AG08395 (cell line): ENCODE measurements at places on chromosomes 2 and 18.

DNA sequence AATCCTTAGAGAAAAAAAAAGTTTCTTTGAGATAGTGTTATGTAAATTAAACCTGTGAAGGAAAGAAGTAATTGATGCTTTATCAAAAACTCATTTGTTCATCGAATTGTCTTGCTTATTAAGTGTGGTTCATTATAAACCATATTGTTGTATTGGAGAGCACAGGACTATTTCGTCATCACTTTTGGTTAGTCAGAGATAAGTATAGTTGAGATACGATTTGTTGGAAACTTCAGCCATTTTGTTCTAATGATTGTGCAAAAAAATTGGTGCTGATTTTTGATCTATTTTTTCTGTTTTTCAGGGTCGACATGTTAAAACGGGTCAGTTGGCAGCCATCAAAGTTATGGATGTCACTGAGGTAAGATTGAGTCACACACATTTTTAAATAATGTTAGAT is 92.9 kb downstream of the MAP4K4 start:
- DNase-seq, result no peak

DNA sequence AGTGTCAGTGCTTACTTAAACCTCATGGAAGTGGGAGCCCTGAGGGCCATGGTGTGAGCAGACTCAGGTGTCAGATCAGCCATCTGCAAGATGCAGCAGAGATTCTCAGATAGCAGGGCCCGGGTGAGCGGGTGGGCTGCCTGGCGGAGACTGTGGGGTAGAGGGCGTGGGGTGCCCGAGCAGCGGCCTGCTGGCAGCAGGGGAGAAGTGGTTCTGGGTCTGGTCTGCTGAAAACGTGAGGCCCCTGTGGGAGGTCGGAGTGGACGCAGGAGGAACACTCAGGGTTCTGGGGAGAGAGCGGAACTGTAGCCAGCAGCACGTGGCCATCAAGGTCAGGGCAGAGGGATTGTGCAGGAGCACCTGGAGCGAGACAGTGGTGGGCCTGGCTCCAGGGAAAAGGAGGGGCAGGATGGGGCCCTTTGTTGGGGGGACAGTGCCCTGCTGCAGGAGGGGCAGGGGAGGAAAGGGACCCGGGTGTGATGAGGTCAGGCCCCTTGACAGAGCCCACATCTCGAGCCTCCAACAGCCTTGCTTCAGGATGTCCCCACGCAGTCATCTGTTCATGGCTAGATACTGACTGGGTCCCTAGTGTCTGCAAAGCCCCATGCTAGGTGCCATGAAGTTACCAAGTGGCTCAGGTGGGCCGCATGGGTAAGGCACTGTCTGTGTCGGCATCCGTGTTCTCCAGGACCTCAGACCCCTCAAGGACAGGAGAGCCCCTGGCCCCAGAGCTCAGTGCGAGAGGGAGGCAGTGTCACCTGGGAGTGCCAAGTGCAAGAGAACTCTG is 2.7 kb upstream of the ESPNL start:
- DNase-seq, result no peak

DNA sequence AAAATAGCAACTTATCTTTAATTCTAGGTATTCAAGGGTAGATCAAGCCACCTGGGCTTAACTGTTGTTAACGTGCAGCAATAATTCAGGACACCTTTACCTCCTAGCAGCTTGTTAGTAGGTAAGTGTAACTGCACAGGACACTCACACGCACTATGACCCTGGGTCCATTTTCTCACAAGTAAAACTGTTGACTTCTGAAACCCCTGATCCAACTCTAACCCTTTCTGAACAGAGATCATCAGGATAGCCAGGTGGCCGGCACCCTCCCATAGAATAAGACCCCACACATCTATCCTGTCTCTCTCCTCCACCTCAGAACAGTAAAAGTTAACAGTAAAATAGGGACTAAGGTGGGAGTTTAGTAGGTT is 610 bp downstream of the SPC25 start:
- no peak for DNase-seq

- no peak for DNase-seq
These were observed 52.4 kb upstream of the EPHA4 start for GRCh38 chr2:221624475-221624874.

- no peak for DNase-seq
These were observed 86.0 kb downstream of the TTC32 start for GRCh38 chr2:19815746-19816145.

GRCh38 chr2:159266554-159266953 is 19.9 kb downstream of the WDSUB1 start:
- no peak for DNase-seq

DNA sequence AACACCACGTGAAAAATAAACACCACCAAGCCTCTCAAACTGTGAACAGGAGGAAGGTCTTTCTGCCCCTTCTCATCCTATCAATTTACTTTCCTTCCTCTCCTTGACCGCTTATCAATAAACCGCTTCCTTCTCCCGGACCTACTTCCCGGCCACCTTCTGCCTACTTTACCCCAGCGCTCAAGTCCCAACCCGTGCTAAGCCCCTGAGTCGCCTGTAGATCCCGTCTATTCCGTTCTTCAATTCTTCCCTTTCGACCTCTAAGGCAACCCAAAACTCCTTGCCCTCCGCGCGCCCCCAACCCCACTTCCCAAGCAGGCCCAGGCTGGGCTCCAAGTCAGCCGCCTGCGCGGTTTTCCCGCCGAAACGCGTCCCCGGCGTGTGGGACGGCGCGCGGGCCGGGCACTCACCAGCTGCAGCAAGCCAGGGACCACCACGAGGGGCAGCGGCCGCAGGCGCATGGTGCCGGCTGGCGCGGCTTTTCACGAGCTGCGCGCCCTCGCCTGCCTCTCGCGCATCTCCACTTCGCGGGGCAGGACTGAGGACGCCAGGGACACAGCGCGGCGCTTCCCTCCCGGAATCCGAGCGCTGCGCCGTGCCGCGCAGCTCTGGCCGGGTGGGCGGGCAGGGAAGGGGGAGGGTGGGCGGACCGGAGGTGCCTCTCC is at the start of gene NXPH2:
Gene NXPH2 (minus strand): TSS at position 610 of the 665 bp plus-strand sequence. CDS start 149 bp downstream, at position 461.
- DNase-seq, result no peak

DNA sequence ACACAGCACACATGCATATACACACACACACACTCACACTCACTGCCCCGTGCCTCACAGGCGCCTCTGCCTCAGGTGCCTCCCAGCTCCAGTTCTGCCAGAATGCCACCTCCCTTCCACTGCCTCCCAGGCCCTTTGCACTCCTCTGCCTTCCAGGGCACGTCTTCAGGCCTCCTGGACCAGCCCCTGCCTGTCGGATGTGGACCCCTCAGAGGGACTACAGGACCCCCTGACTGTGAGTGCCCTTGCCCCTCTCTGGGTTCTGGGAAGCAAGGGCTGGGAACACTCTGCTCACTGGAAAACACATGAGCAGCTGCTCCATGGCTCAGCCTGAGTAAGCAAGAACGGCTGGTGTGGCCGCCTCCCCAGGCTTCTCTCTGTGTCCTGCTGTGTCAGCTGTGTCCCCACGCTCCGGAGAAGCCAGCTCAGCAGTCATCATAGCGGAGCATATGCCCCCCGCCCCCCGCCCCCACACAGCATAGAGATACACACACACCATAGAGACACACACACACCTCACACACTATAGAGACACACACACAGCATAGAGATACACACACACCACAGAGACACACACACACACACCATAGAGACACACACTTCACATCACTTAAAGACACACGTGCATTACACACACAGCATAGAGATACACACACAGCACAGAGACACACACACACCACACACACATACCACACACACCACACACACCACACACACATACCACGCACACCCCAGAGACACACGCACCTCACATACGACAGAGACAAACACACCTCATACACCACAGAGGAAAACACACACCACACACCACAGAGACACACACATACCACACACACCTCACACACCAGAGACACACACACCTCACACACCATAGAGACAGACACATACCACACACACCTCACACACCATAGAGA is 271.3 kb downstream of the CYRIA start:
- no peak for DNase-seq

- no peak for DNase-seq
These were observed 25.1 kb upstream of the SP3 start for GRCh38 chr2:173990245-173990644.

- no peak for DNase-seq
These were observed 232.3 kb downstream of the MREG start for GRCh38 chr2:215780907-215781685.

DNA sequence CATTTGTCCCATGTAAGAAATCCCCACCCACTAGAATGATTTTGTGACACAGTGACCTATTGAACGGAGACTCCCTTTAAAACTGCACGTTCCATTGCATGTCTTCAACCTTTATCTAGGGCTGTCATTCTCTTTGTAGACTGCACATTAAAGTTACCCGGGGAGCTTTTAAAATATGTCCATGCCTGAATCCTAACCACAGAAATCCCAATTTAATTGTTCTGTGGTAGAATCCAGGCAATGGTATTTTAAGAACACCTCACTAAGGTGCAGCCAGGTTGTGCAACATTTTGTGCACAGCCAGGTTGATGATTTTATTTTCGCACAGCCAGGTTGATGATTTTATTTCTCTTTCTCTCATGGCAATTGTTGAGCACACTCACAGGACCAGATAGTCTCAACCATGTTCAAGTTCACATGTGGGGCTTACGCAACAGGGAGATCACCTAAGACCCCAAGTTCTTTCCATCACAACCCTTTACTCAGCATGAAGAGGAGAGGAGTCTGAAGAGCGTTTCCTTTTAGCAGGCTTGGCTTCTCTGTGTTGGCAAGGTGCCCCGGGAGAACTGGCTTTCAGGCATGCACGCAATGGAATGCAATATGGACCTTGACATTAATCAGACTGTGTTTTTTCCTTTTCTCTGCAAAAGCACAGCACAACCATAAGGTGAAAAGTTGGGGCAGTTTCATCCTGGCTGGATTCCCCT is 467.3 kb upstream of the ETAA1 start:
- peak; percentile 72 for DNase-seq

DNA sequence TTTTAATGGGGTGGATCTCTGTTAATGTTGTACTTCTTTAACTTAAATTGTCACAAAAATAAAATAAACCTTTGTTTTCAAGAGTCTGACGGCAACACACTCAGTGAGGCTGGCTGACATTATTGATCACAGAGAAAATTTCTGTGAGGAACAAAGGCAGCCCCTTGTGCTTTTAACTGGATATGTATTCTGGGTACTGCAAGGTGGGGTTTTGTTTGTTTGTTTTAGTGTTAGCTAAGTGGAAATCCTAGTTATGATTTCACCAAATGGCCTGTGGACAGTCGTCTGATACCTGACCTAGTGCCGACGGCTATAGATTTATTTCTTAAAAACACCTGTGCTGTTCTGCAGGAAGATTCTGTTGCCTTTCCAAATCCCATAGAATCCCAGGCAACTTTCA is 1329.5 kb upstream of the ZEB2 start:
- no peak for DNase-seq

DNA sequence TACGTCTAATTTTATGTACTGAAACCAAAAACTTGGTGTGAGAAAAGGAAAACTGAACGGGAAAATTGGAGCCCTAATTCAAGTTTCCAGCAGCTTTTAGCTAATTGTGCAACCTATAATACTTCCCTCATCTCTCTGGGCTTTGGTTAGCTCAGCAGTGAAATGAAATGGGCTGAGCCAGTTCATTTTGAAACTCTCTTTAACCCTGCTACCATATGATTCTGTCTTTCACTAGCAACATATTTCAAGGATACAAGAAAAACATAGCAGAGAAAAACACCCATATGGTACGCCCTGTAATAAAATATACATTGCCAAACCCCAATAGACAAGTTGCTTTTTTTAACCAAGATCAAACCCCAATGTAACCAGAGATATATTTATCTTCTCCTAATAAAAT is 799 bp downstream of the SYT4 start:
- no peak for DNase-seq

GRCh38 chr2:47079515-47080412 is 75.3 kb downstream of the STPG4 start:
- no peak for DNase-seq

GRCh38 chr2:73992036-73992435 is 7.3 kb downstream of the TET3 start:
- DNase-seq, result no peak

- DNase-seq, result peak; percentile 25
These were observed 66.2 kb downstream of the HNMT start for GRCh38 chr2:138030459-138030858.

GRCh38 chr2:162301151-162301804 is 17.2 kb downstream of the IFIH1 start:
- DNase-seq, result peak; percentile 39

DNA sequence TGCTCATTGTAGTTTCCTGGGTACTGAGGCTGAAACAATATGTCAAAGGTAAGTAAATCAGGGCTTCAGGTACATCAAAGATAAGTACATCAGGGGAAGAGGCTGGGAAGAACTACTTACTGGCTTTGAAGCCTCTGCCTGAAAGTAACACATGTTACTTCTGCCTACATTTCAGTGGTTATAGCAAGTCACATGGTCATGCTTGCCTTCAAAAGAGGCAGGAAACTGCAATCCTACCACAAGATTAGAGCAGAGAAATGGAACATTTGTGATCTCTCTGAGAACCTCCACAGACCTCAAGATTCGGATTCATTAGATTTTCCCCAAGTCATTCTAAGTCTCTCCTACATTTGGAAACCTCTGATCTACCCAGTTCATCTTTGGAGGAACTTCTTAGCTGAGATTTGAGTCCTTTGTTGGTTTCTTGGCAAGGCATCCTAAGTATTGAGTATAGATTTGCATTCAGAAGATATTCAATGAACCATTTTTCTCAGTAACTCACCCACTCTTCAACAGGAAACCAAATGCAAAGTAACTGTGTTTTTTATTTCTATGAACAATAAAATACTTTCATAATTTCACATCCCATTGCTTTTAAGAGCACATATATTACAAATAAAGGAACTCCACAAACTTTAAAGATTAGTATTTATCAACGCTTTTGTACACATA is 48.5 kb upstream of the CCDC195 start:
- no peak for DNase-seq

- DNase-seq, result no peak
These were observed 33.0 kb downstream of the REEP1 start for GRCh38 chr2:86304416-86304815.

DNA sequence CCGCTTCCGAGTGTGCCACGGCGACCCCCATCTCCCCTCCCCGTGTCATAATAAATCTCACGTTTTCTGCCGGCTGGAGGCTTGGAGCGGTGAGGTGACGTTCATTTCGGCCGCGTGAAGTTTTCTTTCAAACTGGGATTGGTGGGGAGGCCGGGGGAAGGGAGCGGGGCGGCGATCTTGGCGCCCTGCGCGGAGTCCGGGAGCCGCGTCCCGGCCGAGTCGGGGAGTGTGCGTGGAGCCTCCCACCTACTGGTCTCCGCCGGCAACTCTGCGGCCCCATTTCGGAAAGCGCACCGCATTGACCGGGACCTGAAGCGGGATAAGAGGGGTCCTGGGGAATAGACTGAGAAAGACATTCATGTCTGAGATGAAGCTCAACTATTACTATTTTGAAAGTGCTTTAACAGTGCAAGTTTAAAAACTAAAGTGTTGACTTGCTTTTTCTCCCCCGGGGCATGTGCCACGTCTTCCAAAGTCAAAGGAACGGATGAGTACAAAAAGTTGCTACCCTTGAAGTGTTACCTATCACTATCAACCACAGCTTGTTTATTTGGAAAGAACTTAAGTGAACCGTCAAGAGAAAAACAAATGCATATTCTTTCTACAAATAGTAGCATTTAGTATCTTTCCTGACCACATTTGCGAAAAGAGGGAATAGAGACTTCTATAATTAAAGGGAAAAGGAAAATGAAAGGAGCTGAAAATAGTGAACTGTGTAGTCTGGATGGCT is 818 bp upstream of the IKZF2 start:
- peak; percentile 69 for DNase-seq
